ENCODE measurements at places on chromosomes 1 and 21. TPM values are rescaled to one million over a fixed set of nuclear protein-coding genes. Genes with fewer than 3 reads are reported as not detected.

- DNase-seq: no peak
- H3K4me3 ChIP-seq: no peak overlapping the region
- peaks cover 11% of the 10 kb centered on the region for H3K4me1 ChIP-seq
- H3K27me3 ChIP-seq: no peaks in the 10 kb centered on the region
- H3K27ac ChIP-seq: no peak overlapping the region
- no peaks in the 10 kb centered on the region for H3K36me3 ChIP-seq
Observed at GRCh38 chr1:147641695-147642592, 28.4 kb downstream of the ACP6 start.

- DNase-seq: no peak
- H3K36me3 ChIP-seq: no peaks in the 10 kb centered on the region
- H3K27ac ChIP-seq: no peak overlapping the region
- no peak overlapping the region for H3K4me3 ChIP-seq
- H3K27me3 ChIP-seq: no peaks in the 10 kb centered on the region
Observed at GRCh38 chr1:227131193-227131592, 187.1 kb downstream of the CDC42BPA start.

OR2L3 gene
- total RNA-seq: not detected

GRCh38 chr1:18575620-18576019 is 55.0 kb upstream of the PAX7 start:
- DNase-seq: peak; percentile 73
- H3K27me3 ChIP-seq: peaks cover 32% of the 10 kb centered on the region
- H3K36me3 ChIP-seq: no peaks in the 10 kb centered on the region
- H3K4me1 ChIP-seq: no peaks in the 10 kb centered on the region

RYR2 gene
- 0.53 TPM for total RNA-seq

HRNR gene
- not detected for total RNA-seq

- no peak overlapping the region for H3K27ac ChIP-seq
- H3K4me1 ChIP-seq: peaks cover 6% of the 10 kb centered on the region
- H3K4me3 ChIP-seq: no peak overlapping the region
- H3K27me3 ChIP-seq: no peaks in the 10 kb centered on the region
Observed at GRCh38 chr1:174167265-174167803, 8.0 kb downstream of the RABGAP1L start.

- H3K36me3 ChIP-seq: no peaks in the 10 kb centered on the region
- peaks cover 6% of the 10 kb centered on the region for H3K27me3 ChIP-seq
- peak within 1 kb of the TSS; percentile 67 for H3K4me3 ChIP-seq
- DNase-seq: peak; percentile 88
Observed at GRCh38 chr1:205504311-205505075, at the start of gene CDK18. Gene CDK18, plus strand, starts transcription at chr1:205504669. Its CDS starts 18,499 bp downstream, at chr1:205523168.

GRCh38 chr1:219478811-219479210 is 134.1 kb downstream of the ZC3H11B start:
- no peak overlapping the region for H3K4me3 ChIP-seq
- H3K27ac ChIP-seq: no peak overlapping the region
- no peak for DNase-seq
- H3K27me3 ChIP-seq: no peaks in the 10 kb centered on the region
- no peaks in the 10 kb centered on the region for H3K4me1 ChIP-seq
- H3K36me3 ChIP-seq: no peaks in the 10 kb centered on the region

RIPPLY3 gene
- 0.21 TPM for total RNA-seq

SYTL1 gene
- total RNA-seq: 176 TPM

DNA sequence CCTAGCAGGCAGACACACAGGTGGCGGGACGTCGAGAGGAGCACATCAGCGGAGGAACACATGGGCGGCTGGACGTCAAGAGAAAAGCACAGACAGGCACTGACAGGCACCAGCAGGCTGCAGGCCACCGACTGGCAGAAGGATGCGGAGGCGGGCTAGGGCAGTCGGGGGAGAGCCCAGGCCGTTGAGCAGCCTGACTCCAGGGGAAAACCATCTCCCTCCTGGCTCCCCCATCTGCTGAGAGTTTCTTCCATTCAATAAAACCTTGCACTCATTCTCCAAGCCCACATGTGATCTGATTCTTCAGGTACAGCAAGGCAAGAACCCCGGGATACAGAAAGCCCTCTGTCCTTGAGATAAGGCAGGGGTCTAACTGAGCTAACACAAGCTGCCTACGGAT is 25.5 kb downstream of the B3GALT5 start:
- H3K27me3 ChIP-seq: peaks cover 5% of the 10 kb centered on the region
- peak overlapping the region; percentile 55 for H3K27ac ChIP-seq
- H3K36me3 ChIP-seq: no peaks in the 10 kb centered on the region
- H3K4me1 ChIP-seq: no peaks in the 10 kb centered on the region
- no peak for DNase-seq
- H3K4me3 ChIP-seq: no peak overlapping the region

Data from suprapubic skin (tissue), 4 donors.